Placental epithelial cell (primary cell): ENCODE measurements at places on chromosomes 7 and 10. TPM values are rescaled to one million over a fixed set of nuclear protein-coding genes. Genes with fewer than 3 reads are reported as not detected.

Gene DMBT1
- total RNA-seq = not detected in 2 replicates

Gene MRC1
- total RNA-seq = under 0.01 and 0.11 TPM in 2 replicates

Gene RNF148
- total RNA-seq = 4.3 and 36.5 TPM in 2 replicates

Gene TSPAN12
- total RNA-seq = 5.2 and 6.3 TPM in 2 replicates

Gene HGF
- 0.39 and 0.43 TPM in 2 replicates for total RNA-seq

Gene AVL9
- total RNA-seq = 19.6 and 24.8 TPM in 2 replicates

Gene C10orf62
- 0.33 TPM in 1 of 2 replicates, not detected in the other for total RNA-seq

Gene ZNF804B
- not detected in 2 replicates for total RNA-seq

Gene ADRA2A
- 0.79 and 2.4 TPM in 2 replicates for total RNA-seq

Gene CASP7
- total RNA-seq = 16.4 and 20.0 TPM in 2 replicates

Gene NPS
- not detected in 2 replicates for total RNA-seq

Gene SCIN
- total RNA-seq = 0.79 and 6.5 TPM in 2 replicates

Gene RAMP3
- 3.5 TPM in 1 of 2 replicates, not detected in the other for total RNA-seq

Gene TET1
- 1.3 and 3.9 TPM in 2 replicates for total RNA-seq

Gene OR2A12
- not detected in 2 replicates for total RNA-seq

Gene ASAH2
- total RNA-seq = 0.39 and 0.54 TPM in 2 replicates

Gene SORBS1
- total RNA-seq = 0.43 and 1.6 TPM in 2 replicates

Gene HELLS
- 14.4 and 15.7 TPM in 2 replicates for total RNA-seq

Gene ADK
- 56.1 and 93.8 TPM in 2 replicates for total RNA-seq

Gene FXYD4
- total RNA-seq = not detected in 2 replicates

Gene CCDC3
- total RNA-seq = 0.11 and 0.39 TPM in 2 replicates

Gene NRAP
- total RNA-seq = not detected in 2 replicates

Gene ZNF107
- 5.2 and 5.9 TPM in 2 replicates for total RNA-seq

Gene H2BK1
- total RNA-seq = not detected in 2 replicates

Gene TAX1BP1
- total RNA-seq = 80.1 and 83.2 TPM in 2 replicates

Gene MAGI2
- total RNA-seq = 9.4 and 9.5 TPM in 2 replicates

Gene ABCC2
- total RNA-seq = 2.5 and 3.9 TPM in 2 replicates

Gene KCNH2
- total RNA-seq = under 0.01 TPM in 2 replicates

Gene GNAT3
- total RNA-seq = 0.22 TPM in 1 of 2 replicates, not detected in the other

Gene PVRIG
- not detected in 2 replicates for total RNA-seq
